AG09309 (cell line): ENCODE measurements at places on chromosomes 5 and 9.

DNA sequence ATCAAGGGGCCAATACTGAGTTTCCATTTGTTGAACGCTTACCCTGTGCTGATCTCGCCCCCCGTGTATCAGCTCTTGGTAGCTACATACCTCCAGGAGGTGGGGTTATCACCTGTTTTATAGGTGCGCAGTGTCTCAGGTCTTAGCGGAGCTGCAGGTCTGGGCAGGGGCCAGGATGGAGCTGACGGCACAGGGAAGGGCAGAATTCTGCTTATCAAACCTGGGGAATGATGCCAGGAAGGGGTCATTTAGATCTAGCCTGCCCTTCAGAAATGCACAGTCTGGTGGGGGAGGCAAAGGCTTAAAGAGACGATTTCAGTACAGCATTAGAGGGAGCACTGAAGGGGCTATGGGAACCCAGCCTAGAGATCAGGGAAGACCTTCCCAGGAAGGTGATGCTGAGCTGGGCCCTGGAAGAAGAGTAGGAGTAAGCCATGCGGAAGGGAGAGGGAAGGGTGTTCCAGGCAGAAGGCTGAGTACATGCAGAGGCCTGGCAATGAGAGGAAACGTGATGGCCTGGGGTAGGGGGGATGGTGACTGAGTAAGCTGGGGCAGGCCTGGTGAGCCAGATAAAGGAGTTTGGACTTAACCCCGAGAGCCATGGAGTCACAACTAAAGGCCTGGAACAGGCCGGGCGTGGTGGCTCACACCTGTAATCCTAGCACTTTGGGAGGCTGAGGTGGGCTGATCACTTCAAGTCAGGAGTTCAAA, 31.5 kb downstream of the OLFML2A start:
- no peak for DNase-seq

GRCh38 chr5:155193029-155193428, 179.5 kb downstream of the KIF4B start:
- DNase-seq: no peak

DNA sequence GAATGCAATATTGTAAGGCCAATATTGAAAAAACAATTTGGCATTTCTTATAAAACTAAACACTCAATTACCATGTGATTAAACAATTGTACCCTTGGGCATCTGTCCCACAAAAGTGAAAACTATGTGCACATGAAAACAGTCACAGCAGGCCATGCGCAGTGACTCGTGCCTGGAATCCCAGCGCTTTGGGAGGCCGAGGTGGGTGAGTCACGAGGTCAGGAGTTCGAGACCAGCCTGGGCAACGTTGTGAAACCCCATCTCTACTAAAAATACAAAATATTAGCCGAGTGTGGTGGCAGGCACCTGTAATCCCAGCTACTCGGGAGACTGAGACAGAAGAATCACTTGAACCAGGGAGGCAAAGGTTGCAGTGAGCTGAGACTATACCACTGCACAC, 343.7 kb downstream of the DMRTA1 start:
- no peak for DNase-seq

DNA sequence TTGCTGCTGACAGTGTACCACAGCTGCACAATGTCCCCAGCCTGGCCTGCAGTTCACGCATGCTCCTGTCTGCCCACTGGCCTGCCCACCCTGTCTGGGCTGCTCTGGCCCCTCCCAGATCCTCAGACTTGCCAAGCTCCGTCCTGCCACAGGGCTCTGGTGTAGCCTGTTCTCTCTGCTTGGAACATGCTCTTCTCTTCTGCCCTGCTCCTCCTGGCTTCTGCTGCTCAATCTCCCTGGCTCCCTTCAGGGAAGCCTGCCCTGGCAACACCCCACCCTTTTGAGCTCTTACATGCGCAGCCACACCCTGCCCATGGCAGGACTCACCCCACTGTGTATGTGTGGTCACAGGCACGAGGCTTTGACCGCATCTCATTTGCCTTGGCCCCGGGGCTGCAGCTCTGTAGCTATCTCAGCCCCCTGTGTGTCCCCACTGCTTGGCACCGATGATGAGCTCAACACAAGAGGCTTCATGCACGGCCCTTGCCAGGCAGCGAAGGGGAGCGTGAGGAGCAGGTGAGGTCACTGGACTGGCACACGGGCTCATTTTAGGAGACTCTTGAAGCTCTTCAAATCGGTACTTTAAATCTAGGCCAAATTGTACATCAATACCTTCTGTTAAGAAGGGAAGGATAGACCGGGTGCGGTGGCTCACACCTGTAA, 20.4 kb upstream of the BRD3 start:
- DNase-seq: no peak

- DNase-seq: no peak
These were observed 108.2 kb downstream of the KLHL3 start for GRCh38 chr5:137627706-137628105.

- DNase-seq: no peak
These were observed 334.5 kb downstream of the PIK3R1 start for GRCh38 chr5:68550015-68550414.

- DNase-seq: peak; percentile 67
These were observed 455.8 kb upstream of the PTGER4 start for GRCh38 chr5:40223884-40224402.

DNA sequence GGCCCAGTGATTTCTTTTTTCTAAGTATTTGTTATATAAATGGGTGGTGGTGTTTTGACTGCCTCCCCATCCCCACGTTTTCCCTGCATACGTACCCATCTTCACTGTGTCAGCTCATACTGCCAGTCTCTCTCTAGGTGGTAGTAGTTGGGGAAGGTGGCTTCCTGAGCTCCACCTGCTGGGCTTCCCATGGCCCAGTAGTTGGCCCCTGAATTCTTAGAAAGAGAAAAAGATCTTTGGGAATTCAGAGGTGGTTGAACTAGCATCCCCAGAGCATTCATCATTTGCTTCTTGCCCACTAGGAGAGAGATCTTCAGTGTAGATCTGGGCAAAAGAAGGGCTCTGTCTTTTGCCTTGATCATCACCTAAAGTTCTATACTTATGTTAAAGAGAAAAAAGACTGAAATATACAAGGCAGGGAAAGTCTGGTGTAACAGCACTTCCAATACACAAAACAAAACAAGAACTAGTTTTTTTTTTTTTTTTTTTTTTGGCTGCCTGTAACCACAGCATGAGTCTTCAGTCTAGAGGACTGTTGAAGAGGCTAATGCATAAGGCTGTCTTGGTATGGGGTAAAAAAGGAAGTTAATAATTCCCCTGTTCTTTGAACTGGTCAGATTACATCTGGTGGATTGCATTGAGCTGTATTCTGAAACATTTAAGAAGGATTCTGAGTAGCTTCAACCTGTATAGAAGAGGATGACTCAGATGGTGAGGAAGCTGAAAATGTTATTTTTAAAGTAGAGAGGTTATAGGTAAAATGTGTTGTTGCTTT, 128.7 kb downstream of the ATG10 start:
- DNase-seq: no peak

DNA sequence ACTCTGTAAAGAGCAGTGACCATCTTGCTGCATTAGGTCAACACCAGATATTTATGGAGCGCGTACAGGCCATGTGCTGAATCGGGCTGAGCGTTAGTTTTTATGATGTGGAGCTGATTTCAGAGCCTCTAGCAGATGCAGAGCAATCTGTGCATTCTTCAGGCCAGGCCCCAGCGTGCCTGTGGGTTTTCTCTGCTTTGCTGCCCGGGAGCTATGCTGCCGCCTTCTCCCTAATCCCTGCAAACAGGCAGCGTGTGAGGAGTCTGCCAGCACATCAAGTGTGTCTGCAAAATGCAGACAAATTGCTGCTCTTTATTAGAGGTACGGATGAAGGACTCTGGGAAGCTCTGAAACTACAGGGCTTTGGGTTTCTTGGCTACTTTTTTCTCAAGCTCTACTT, 170.0 kb downstream of the NTRK2 start:
- DNase-seq: peak; percentile 57

GRCh38 chr5:75653521-75653920, 42.3 kb downstream of the ANKDD1B start:
- no peak for DNase-seq

- DNase-seq: no peak
These were observed 38.6 kb upstream of the PHYKPL start for GRCh38 chr5:178271231-178271630.

DNA sequence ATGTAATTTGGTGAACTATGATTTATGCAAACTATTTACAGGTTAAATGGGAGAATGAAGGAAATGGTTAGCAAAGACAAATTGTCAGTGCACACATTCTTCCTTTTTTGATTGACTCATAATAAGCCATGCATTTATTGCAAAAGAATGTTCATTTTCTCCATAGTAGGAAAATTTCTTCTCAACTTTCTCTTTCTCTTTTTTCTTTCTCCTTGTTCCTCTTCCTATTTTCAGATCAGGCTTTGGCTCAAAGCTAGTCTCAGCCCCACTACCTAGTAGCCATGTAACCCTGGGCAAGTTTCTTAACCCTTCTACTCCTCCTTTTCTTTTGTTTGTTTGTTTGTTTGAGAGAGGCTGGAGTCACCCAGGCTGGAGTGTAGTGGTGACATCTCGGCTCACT, 156.6 kb downstream of the PIK3R1 start:
- DNase-seq: no peak

DNA sequence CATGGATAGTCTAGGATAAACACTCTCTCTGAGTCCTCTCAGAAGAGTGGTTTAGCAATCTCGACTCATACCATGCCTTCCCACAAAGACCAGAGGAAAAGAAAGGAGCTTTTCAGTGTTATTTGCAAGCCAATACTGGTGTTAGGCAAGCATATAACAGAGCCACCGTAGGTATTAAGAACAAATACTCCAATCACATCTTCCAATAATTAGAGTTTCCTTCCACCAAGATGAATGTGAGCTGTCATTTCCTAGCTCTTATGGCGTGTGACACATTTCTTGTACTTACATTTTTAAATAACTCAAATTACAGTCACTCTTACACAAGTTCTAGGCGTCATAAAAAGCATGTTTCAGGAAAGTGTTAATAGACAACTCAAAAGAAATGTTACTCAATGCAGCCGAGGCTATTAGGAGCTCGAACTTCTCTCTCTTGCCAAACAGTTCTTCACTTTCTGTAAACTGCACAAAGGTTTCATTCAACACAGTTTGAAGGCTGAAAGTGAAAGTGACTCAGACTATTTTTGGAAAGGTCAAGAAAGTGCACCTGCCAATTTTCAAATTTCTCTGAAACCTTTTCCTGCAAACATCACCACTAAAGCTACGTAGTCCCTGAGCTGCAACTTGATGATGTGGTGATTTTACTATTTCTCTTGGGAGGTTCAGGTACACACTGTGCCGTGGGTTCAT, 153.8 kb downstream of the AUH start:
- DNase-seq: peak; percentile 40

GRCh38 chr9:126667190-126668055, 53.7 kb downstream of the LMX1B start:
- DNase-seq: no peak

- no peak for DNase-seq
These were observed 39.1 kb upstream of the BASP1 start for GRCh38 chr5:17178373-17178675.

- DNase-seq: no peak
These were observed 7.4 kb downstream of the B4GALT1 start for GRCh38 chr9:33159777-33160127.

DNA sequence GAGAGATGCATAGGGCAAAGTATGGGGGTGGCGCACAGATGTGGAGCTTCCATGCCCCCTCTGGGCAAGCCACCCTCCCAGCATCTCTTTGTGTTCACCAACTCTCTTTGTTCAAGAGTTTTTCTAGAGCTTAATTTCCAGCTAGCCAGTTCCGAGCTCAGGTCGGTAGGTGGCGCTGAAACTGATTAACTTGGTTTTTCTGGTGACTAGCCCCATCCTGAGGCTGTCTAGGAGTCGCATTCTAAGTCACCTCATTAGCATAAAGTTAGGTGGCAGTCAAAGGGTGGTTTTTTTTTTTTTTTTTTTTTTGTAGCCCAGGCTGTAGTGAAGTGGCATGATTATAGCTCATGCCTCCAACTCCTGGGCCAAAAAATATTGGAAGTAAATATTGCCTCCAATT, 476.4 kb downstream of the KDM4C start:
- no peak for DNase-seq

DNA sequence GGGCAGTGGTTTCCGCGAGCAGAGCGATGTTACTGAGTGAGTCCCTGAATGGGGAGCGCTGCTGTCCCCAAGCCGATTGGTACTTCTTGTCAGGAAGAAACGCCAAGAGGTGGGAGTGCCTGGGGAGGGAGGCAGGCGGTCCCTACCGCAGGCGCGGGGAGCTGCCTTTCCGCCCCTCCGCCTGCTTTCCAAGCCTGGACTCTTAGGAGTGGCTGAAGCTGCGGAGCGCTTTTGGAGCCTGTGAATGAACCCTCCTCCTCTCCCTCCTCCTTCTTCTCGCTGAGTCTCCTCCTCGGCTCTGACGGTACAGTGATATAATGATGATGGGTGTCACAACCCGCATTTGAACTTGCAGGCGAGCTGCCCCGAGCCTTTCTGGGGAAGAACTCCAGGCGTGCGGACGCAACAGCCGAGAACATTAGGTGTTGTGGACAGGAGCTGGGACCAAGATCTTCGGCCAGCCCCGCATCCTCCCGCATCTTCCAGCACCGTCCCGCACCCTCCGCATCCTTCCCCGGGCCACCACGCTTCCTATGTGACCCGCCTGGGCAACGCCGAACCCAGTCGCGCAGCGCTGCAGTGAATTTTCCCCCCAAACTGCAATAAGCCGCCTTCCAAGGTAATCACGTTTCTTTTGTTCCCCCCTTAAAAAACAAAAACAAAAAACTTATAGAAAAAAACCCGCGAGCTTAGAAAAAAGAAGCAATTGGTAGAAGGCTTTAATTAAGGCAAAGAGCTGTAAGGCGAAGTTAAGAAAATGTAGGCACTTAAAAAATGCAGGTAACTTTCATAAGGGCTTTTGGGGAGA, at the start of gene VCAN:
Gene VCAN (plus strand): TSS at position 340 of the 808 bp plus-strand sequence. CDS start 11,775 bp downstream, outside the sequence.
- peak; percentile 56 for DNase-seq

GRCh38 chr5:19790829-19791466, 197.1 kb downstream of the CDH18 start:
- DNase-seq: no peak

DNA sequence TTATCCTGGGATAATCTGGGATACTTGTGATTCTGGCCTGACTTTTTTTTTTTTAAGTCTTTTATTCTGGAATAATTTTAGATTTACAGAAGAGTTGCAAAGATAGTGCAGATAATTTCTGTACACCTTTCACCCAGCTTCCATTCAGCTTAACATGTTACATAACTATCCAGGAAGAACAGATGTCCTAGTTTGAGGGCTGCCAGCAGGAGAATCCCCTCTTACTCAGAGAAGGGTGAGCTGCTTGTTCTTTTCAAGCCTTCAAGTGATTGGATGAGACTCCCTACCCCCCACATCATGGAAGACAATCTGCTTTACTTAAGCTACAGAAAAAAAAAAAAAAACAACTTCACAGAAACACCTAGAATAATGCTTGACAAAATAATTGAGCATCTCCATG, 254.2 kb downstream of the TRIM32 start:
- DNase-seq: no peak

DNA sequence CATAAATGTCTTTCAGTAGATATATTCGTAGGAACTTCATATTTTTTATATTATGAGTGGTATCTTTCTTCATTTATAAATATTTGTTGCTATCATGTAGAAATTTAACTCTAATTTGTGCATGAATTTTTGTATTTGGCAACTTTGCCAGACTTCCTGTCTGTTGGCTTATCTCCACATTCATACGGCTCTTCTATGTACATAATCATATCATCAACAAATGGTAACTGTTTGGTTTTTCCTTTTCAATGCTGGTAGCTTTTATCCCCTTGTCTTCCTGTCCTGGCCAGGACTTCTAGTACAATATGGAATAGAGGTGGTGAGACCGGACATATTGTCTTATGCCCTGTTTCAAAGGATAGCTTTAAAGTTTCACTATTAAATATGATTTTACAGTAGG, 132.3 kb upstream of the COL5A1 start:
- DNase-seq: no peak

GRCh38 chr5:123785162-123786071, 273.4 kb downstream of the CSNK1G3 start:
- DNase-seq: no peak

GRCh38 chr5:143244000-143244736, 159.3 kb downstream of the NR3C1 start:
- DNase-seq: peak; percentile 94
